ENCODE measurements at places on chromosomes 3 and 15. TPM values are rescaled to one million over a fixed set of nuclear protein-coding genes. Genes with fewer than 3 reads are reported as not detected.

BUB1B gene
- total RNA-seq: 49.9 TPM

SLC38A3 gene
- total RNA-seq: not detected

CASR gene
- total RNA-seq: not detected

CKMT1A gene
- total RNA-seq: not detected

PLSCR5 gene
- total RNA-seq: not detected

CCDC39 gene
- not detected for total RNA-seq

ABCC5 gene
- 20.9 TPM for total RNA-seq

ISY1 gene
- 68.5 TPM for total RNA-seq

GLDN gene
- total RNA-seq: not detected

ISLR gene
- total RNA-seq: not detected

GOLGA8J gene
- not detected for total RNA-seq

HESX1 gene
- total RNA-seq: not detected

NCK1 gene
- total RNA-seq: 46.2 TPM

TRIM42 gene
- total RNA-seq: not detected

TERC gene
- total RNA-seq: 3.1 TPM

A4GNT gene
- total RNA-seq: not detected

ESYT3 gene
- total RNA-seq: 0.41 TPM

GOLGA8O gene
- 9.4 TPM for total RNA-seq

All from T-helper 1 cell treated with Interleukin-12 subunit alpha and Interleukin-12 subunit beta and Interleukin-4 antibody, amounts not matched to agents 30 ng/mL and 1 ng/mL, for 36 hours (primary cell).